ENCODE measurements at places on chromosomes 2 and 18.

DNA sequence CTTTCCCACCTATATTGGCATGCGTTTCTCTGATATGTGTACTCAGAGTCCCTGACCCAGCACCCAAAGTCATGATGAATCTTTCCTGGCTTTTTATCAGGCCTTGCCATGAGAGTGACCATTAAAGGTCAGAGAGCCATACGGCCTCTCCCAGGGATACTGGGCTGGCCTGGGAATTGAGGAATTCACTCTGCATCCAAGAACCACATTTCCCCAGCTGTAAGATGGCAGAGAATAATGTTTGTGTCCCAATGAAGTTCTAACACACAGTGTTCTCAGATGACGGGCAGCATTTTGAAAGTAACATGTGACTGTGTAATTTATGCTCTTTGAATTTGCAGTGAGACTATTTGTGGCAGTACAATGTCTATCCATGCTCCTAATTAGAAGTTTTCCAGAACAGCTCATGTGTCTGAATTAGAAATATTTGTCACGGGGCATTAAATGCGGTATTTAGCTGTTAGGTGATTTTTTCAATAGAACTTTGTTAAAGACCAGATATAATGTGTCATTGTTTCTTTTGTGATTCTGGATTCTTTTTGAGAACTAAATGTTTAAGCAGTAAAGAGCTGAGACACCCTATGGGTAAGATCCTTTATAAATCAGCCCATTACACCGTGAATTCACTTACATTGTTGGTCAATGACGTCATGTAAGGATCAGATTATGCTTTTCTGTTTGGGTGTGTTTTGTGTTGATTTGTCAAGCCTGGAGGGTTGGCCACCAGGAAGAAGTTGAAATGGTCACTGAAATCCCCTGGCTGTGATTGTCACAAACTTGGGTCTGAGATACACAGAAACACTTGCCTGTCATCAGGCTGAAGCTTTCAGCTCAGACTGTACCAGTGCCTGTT is 7.3 kb upstream of the SLC3A1 start:
- no peak for DNase-seq

DNA sequence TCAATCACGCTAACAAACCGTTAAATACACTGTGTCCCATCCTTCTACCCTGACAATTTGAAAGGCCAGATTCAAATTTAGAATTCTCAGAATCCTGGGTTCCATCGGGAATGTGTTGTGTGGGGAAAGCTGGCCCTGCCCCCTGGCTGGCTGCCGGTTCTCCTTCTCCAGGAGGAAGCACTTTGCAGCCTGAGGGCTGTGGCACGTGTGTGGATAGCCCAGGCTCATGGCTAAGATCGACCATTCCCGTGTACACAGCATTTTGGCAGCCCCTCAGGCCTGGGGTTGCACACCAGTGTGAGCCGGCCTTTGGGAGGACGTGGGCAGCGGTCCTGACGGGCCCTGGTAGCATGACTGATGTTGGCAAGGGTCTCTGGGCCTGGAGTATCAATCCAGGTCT is 51.0 kb upstream of the ROCK2 start:
- DNase-seq = no peak

- DNase-seq = no peak
Measured at GRCh38 chr2:152542995-152543481, 174.2 kb downstream of the PRPF40A start.

DNA sequence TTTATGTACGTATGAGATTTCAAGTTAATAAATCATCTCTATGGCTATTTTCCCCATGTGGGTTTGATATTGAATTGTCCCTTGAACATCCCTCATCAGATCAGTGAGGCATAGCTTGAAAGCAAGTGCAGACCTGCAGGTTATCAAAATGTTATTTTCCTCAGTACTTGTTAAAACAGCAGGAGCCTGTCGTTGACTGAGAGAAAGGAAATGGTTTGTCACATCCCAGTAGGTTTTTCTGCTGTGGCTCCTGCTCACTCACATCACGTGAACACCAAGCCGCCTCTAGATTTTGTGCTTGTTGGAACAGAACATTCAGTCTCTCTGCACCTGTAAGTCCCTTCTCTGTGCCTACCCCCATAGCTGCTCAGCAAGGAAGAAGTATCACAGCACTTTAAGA is 340.3 kb downstream of the CELF4 start:
- DNase-seq = no peak

GRCh38 chr2:222293660-222294630 is 4.9 kb downstream of the PAX3 start:
- DNase-seq = no peak

DNA sequence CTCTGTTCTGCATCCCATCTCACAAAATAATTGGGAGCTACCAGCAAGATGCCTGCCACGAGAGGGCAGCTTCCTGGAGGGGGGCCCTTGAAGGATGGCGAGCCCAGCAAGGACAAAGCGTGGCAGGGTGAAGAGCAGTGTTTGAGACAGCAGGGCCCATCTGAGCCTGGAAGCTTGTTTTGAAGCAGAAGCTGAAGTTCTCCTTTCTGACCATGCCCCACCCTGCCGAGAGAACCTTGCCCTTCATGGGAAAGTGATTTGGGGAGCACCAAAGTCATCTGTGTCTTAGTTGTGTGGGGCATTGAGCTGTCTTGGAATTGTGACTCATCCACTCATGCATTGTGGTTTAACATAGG is 216.3 kb downstream of the BCL11A start:
- DNase-seq = no peak

Measured in stimulated activated CD8-positive, alpha-beta memory T cell treated with anti-CD3 and anti-CD28 coated beads, Interleukin-15, amount 100 ng/mL, for 24 hours (primary cell).